ENCODE measurements at places on chromosomes 2 and 18.

GRCh38 chr18:79950515-79951341 is 725 bp downstream of the SLC66A2 start:
- no peak for DNase-seq

DNA sequence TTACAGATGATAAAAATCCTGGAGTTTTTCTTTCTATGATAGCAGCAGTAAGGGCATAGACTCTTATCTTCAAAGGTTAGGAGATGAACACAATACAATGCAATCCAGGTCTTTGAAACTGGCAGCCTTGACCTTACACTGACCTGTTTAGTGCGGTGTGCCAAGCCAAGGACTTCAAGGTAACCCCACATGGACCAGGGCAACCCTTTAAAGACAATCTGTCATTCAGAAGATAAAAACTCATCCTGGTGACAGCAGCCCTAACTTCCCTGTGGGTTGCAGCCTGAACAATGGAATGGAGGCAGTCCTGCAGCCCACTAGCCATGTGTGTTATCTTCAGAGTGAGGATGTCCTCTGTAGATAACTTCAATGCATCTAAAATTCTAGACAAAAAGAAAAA is 78.1 kb downstream of the RTTN start:
- no peak for DNase-seq

GRCh38 chr2:108932736-108933332 is 56.2 kb downstream of the EDAR start:
- no peak for DNase-seq

- no peak for DNase-seq
Measured at GRCh38 chr2:186523791-186524190, 37.7 kb downstream of the ZC3H15 start.

- DNase-seq, result no peak
Measured at GRCh38 chr2:191049728-191050639, 36.0 kb upstream of the STAT1 start.

- DNase-seq, result no peak
Measured at GRCh38 chr2:74000666-74001065, 16.0 kb downstream of the TET3 start.

- no peak for DNase-seq
Measured at GRCh38 chr2:227829337-227829736, 15.7 kb downstream of the CCL20 start.

DNA sequence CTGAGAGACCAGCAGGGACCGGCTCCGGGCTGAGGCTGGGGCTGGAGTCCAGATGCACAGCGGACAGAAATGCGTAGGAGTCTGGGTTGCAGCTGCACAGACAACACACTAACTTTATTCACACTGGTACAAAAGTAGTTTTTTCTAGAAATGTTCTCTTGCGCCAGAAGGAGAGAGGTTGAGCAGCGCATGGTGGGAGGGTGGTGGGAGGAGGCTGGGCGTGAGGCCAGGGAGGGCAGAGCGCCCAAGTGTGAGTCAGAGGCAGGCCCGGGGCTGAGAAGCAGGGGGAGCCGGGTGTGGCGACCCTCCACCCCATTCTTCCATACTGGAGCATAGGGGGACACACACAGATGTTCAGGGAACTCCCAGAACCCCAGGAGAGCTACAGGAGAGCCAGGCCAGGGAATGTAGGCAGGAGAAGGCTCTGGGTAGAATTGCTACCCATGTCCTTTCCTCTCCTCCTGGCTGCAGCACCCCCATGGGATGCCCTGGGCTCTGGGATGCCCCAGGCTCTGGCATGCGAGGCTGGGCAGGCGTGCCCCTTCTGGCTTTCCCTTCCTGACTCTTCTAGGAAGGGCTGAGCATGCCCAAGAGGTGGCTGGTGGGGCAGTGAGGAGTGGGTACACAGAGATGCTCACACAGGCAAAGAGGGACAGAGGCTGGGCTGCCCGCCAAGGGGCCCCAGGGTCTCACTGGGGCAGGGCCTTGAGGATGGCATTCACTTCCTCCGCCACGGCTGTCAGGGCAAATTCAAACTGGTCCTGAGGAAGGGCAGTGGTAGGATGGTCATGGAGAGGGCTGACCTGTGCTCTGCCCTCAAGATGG is 10.6 kb downstream of the DNAJB2 start:
- DNase-seq, result no peak

- DNase-seq, result no peak
Measured at GRCh38 chr2:206790311-206790935, 25.0 kb downstream of the FASTKD2 start.

GRCh38 chr18:56747032-56747658 is 96.0 kb downstream of the WDR7 start:
- DNase-seq, result no peak

DNA sequence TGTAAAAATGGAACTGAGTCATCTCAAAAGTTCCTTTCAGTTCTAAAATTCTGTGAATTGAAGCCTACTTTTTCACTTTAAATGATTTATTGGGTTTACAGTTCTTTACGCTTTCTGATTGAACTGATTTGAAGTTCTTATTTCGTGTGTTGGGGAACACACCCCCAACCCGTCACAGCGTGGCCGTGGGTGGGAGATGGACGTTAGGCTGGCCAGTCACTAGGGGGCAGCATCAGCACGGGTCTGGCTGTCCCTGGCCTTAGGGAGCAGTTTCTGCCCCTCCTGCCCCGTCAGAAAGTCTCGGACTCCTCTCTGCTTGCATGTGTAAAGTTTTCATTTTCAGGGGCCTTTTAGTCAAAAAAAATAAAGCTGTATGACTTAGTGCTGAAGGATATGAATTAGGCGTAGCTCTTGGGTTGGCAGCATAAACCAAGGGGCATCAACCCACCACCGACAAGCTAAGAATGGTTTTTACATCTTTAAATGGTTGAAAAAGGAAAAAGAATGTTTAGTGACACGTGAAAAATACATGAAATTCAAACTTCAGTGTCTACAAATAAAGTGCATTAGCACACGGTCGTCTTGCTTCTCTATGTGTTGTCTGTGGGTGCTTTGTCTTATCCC is 63.4 kb downstream of the ZCCHC2 start:
- DNase-seq, result peak; percentile 71

DNA sequence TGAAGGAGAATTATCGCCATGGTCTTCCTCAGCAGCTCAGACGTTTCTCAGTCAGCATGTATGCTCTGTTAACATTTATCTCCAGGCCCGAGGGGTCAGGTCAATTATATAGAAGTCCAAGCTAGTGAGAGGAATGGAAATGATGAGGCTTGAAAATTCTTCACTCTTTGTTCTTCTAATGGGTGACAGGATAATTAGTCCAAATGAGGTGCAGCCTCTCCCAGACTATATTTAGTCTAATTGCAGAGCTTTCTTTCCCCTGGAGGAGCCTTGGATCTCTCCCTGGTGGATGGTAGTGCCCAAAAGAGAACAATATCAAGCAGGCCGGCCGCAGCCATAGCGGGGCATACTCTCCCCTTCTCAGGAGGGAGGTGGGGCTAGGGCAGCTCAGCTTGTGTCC is 51.4 kb upstream of the DTNB start:
- DNase-seq, result no peak

DNA sequence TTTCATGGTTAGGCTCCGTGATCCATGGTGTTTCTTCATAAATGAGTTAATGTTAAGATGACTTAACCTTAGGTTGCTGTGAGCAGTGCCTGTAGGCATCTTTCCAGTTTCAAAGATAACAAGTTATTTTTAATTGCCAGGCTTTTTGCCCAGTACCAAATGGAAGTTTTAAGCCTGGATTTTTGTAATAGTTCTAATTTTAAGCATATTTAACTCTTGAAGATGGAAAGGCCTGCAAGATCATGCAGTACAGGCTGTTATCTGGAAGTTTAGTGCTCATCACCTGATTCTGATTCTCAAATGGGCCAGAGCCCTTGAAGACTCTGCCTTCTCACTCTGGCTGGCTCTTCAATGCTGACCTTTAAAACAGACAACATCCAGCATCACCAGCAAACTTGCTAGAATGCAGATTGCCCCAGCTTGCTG is 141.3 kb downstream of the NCK2 start:
- no peak for DNase-seq

GRCh38 chr2:17171446-17172049 is 346.7 kb downstream of the RAD51AP2 start:
- no peak for DNase-seq

DNA sequence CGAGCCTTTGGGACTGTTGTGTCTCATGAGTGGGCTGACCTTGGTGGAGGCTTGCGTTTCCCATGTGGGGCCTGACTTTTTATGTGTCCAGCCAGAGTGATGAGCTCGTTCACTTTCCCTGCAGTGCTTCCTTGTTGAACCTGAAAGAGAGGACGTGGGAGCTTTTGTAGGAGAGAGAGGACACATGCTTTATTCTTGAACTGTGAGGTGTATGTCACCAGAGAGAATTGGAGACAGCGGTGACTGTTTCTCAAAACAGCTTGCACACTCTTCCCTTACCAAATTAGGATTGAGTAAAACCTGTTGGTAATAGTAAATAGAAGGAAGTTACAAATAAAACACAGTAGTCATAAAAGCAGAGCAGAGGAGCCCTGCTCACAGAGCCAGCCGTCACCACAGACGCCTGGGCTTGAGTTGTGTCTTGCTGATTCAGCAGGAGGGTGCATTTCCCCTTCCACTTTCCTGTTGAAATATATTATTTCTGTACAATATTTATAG is 60.7 kb downstream of the INPP4A start:
- DNase-seq, result no peak

GRCh38 chr2:98099939-98100743 is 13.2 kb downstream of the VWA3B start:
- no peak for DNase-seq

- DNase-seq, result no peak
Measured at GRCh38 chr2:241862093-241862492, 3.4 kb upstream of the PDCD1 start.

- no peak for DNase-seq
Measured at GRCh38 chr2:206086716-206087350, 859 bp upstream of the INO80D start.

DNA sequence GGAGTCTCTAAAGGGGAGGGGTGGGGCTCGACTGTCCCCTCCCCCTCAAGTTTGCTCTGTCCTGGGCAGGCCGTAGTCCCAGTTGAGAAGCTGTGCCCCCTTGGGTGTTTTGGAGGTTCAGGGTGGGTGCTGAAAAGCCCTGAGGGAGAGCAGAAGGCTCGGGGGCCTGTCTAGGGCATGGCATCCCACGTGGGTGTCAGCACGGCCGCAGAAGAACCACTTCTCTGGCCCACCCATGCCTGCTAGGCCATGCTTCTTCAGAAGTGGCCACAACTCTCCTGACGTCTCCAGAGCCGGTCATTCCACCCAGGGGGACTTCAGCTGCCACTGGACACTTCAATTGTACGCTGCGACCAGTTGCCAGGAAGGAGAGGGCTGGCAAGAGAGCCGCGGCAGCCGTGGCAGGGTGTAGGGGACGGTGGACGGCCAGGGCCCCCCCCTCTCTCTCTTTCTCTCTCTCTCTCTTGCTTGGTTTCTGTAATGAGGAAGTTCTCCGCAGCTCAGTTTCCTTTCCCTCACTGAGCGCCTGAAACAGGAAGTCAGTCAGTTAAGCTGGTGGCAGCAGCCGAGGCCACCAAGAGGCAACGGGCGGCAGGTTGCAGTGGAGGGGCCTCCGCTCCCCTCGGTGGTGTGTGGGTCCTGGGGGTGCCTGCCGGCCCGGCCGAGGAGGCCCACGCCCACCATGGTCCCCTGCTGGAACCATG is at the start of gene INPP5D:
Gene INPP5D, plus strand, starts transcription at position 546 of the 704 bp plus-strand sequence. Its CDS starts 137 bp downstream, at position 683.
- DNase-seq, result peak; percentile 63

All from stimulated activated CD4-positive, alpha-beta T cell treated with anti-CD3 and anti-CD28 coated beads, Interleukin-4, amount 100 ng/mL, for 1 hour (primary cell).